A375 (cell line): ENCODE measurements at places on chromosomes 6 and 20. TPM values are rescaled to one million over a fixed set of nuclear protein-coding genes. Genes with fewer than 3 reads are reported as not detected.

Gene SIRPA
- total RNA-seq: 5.5 and 6.8 TPM in 2 replicates

Gene C6orf15
- total RNA-seq: not detected in 2 replicates

Gene LY6G6C
- not detected in 2 replicates for total RNA-seq

Gene LIN28B
- total RNA-seq: 2.8 and 3.6 TPM in 2 replicates

Gene RPRD1B
- 49.3 and 54.8 TPM in 2 replicates for total RNA-seq

Gene FRK
- total RNA-seq: 0.03 and 0.04 TPM in 2 replicates

Gene FOXF2
- 3.1 and 3.8 TPM in 2 replicates for total RNA-seq

Gene PPP1R3G
- total RNA-seq: 0.08 TPM in 1 of 2 replicates, not detected in the other

Gene GGTLC1
- not detected in 2 replicates for total RNA-seq
